ENCODE measurements at places on chromosomes 4 and X. TPM values are rescaled to one million over a fixed set of nuclear protein-coding genes. Genes with fewer than 3 reads are reported as not detected.

- no peak for DNase-seq
Measured at GRCh38 chr4:139556724-139557555, 921 bp upstream of the SETD7 start.

DNA sequence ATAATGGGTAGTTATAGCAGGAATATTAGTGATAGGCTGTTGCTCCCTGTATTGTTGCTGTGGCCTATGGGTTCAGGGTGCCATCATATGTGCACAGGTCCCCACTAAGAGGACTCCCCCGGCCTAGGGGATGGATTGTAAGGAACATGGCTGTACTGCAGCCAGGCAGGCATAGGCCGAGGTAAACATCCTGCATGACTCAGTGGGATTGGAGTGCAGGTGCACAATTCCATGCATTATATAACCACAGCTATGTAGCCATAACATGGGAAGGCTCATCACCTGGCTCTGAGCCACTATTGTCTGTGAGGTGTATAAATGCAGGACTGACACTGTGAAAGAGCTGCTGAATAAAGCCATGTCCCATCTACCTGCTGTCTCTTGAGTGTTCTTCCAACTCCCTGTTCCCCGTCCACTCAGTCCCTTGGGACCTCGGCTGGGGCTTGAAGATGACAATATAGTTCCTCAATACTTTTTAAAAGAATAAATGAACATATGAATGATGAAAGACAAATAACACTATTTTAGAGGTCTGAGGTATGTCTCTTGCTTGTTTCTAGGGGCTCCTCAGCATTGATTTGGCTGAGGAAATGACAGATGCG, 425.2 kb downstream of the IDS start:
- DNase-seq: no peak

DYNLT3 gene
- 64.2 TPM for total RNA-seq

MTMR8 gene
- 0.27 TPM for total RNA-seq

TIMP1 gene
- 834 TPM for total RNA-seq

PWWP3B gene
- 8.1 TPM for total RNA-seq

ADGRG2 gene
- 0.18 TPM for total RNA-seq
